ENCODE measurements at places on chromosomes 13 and 19.

DNA sequence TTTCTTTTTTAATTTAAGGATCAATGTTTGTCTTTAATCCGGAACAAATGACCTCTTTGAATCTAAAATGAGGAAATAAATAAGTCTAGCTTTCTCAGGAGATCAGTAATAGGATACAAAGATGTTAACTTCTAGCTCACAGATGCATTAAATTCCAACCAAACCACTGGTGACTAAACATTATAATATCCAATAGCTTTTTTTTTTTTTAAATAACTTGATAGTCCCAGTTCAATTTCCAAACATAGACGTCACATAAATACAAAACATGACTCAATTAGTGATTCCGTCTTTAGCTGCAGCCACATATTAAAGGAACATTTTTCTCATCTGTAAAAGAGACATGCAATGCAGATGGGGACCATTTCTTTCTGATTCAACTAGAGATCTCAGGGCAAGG, 390.5 kb upstream of the PCDH9 start:
- DNase-seq: no peak

GRCh38 chr13:54078271-54078870, 1049.8 kb downstream of the OLFM4 start:
- DNase-seq: peak; percentile 12

- DNase-seq: no peak
Measured at GRCh38 chr13:100511466-100511865, 77.1 kb downstream of the GGACT start.

- no peak for DNase-seq
Measured at GRCh38 chr19:45217193-45217956, 27.8 kb downstream of the EXOC3L2 start.

GRCh38 chr13:51612867-51613266, 28.6 kb downstream of the WDFY2 start:
- no peak for DNase-seq

GRCh38 chr19:16034958-16035560, 41.2 kb upstream of the TPM4 start:
- no peak for DNase-seq

GRCh38 chr19:10238172-10238783, 7.1 kb upstream of the S1PR2 start:
- peak; percentile 34 for DNase-seq

GRCh38 chr19:33758541-33759013, 38.1 kb upstream of the KCTD15 start:
- DNase-seq: no peak

- DNase-seq: no peak
Measured at GRCh38 chr13:35920816-35921215, 210.4 kb downstream of the DCLK1 start.

- no peak for DNase-seq
Measured at GRCh38 chr13:34696741-34697140, 245.3 kb upstream of the NBEA start.

DNA sequence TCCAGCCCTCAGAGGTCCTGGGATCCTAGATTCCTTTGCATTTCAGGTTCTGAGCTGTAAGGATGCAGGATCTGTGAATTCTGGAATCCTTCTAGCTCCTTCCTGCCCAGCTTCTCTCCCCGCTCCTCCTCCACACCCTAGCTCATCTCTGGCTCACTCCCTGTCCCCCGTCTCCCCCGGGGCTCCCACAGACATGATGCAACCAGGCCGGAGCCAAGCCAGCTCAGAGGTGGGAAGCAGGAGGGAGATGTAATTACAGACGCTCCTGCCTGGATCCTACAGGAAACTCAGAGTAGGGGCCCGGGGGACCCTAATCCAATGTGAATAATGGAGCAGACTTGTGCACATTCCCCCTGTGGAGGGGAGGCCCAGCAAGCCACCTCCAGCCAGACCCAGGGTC, 4.5 kb downstream of the GNG8 start:
- DNase-seq: no peak

- no peak for DNase-seq
Measured at GRCh38 chr13:75136151-75136550, 345.8 kb downstream of the TBC1D4 start.

DNA sequence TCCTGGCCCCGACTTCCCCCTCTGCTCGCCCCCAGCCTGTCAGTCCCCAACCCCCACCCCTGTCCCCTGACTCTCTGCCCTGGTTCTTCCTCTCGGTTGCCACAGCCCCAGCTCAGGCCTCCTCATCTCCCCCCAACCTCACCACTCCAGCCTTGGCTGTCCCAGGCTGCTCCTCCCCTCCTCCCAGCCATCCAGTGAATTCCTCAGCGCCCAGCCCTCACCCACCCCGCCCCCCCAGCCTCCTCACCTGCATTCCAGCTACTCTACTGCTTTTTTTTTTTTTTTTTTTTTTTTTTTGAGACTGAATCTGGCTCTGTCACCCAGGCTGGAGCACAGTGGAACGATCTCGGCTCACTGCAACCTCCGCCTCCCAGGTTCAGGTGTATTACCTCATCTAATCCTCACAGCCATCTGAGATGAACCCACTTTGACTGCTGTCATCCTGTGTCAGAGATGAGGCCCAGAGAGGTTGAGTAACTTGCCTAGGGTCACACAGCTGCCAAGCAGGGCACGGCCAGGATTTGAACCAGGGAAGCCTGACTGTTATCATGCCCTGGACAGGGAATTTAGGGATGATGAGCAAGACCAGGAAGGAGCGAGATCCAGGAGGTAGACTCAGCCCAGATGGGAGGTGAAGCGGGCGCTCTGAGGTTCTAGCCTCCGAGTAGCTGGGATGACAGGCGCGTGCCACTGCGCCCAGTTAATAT, 2.6 kb downstream of the SULT2B1 start:
- DNase-seq: no peak

- DNase-seq: no peak
Measured at GRCh38 chr19:1295169-1296012, 9.7 kb downstream of the EFNA2 start.

DNA sequence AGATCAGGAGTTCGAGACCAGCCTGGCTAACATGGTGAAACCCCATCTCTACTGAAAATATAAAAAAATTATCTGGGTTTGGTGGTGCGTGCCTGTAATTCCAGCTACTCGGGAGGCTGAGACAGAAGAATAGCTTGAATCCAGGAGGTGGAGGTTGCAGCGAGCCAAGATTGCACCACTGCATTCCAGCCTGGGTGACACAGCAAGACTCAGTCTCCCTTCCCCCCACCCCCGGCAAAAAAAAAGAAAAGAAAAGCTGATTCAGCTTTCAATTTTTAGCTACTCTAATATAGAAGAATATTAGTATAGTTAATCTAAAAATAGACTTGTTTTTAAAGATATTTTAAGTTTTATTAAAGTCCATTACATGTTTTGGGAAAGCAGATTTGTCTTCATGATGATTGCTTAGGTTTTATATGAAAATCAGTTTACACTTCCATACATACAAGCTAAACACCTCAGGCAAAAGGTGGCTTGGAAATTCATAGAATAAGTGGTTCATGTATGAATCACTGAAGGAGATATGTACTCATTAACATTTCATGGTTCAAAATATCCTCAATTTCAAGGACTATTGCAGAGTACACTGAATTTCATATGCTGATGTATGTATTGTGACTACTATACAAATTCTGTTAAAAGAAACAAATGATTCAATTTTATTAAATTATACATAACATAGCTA, 165.2 kb downstream of the TDRD3 start:
- no peak for DNase-seq
